ENCODE measurements at places on chromosomes 1 and 21.

DNA sequence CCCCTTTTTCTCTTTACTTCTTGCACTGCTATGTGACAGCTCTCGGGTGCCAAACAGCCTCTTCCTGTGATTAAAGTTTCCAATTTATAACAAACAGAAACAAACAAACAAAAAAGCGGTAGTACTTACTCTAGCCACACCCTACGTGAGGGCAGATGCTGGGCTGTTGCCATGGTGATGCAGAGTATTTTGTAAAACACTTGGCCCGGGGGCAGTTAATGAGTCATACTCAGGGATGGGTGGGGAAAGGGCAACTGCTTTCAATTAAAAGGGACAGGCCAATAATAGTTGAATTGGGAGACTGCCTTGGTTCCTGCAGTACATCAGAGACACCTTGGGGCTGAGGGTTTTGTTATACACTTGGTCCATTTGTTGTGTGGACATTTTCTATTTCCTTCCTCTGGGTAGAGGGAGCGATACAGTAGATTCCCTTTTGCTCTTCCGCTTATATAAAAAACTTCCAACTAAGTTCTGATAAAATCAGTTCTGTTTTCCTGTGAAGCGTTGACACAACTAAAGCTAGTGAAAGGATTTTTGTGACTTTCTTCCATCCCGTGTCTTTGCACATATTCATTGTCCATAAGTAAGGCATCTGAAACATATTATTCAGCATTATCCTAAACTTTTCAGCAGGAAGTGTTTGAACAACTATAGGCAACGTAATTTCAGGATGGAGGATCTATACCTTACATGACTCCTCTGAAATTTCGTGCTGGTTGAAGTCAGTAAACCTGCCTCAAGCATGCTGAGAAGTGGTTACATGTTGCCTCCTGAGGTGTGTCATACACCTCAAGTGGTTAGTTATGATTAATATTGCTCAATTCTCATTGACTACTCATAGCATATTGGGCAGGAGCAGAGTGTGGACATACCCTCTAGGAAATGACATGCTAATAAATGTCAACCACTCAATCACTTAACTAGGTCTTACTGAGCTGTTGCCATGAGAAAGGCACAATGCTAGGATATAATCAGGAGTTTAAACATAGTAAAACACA, 36.7 kb upstream of the THEM4 start:
- DNase-seq = peak; percentile 16

- peak; percentile 37 for DNase-seq
These were observed 18.3 kb upstream of the VAMP3 start for GRCh38 chr1:7752512-7753417.

DNA sequence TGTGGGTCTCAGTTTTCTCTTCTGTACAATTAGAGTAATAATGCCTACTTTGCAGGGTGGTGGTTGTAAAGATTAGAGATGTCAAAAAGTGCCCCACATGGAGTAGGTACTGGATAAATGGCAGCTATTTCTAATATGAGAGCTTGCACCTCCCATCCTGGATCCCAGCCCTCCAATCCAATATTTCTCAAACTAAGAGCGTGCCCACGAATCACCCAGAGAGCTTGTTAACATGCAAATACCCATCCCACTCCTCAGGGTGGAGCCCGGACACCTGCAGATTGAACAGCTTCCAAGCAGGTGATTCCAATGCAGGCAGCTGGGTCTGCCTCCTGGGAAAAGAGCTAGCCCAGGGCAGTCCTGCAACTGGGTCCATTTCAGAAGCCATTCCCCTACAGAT, 33.0 kb downstream of the LRRN2 start:
- no peak for DNase-seq

GRCh38 chr1:220370041-220370700, 97.9 kb upstream of the RAB3GAP2 start:
- no peak for DNase-seq

GRCh38 chr21:15748586-15748985, 18.8 kb downstream of the USP25 start:
- DNase-seq = no peak

DNA sequence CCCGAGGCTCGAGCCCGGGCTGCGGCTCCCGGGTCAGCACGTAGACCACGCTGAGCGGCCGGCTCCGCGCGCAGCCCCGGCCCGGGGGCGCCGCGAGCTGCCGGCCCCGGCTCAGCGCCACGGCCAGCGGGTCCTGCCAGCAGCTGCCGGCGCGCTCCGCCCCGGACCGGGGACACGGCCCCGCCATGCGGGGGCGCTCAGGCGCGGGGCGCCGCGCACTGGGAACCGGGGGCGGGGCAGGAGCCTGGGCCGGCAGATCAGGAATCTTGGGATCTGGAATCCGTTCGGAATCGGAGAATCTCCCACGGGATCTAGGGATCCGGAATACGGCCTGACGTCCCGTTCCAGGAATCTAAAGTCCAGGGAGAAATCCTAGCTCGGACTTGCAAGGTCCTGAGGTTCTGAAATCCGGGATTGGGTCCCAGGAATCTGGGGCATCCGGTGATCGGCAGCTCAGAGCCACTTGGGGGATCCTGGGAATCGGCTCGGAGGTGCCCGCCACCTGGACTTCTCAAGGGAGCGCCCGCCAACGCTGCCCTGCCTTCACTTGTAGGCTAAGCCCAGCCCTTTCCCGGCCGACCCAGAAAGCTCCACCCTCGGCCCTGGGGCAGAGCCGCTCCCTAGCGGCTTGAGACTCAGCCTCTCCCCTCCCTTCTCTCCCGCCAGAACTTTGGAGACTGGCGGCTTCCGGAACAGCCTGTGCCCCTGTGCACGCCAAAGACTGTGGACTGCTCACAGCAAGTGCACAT, at the start of gene MAP3K6:
Gene MAP3K6 (minus strand): TSS at position 551 of the 749 bp plus-strand sequence. CDS start 364 bp downstream, at position 187.
- DNase-seq = peak; percentile 79

GRCh38 chr1:27961646-27962221, 2.0 kb downstream of the XKR8 start:
- DNase-seq = no peak

- no peak for DNase-seq
These were observed 24.7 kb upstream of the HSD17B7 start for GRCh38 chr1:162765788-162766187.

- no peak for DNase-seq
These were observed 61.0 kb downstream of the WDR4 start for GRCh38 chr21:42818328-42818749.

DNA sequence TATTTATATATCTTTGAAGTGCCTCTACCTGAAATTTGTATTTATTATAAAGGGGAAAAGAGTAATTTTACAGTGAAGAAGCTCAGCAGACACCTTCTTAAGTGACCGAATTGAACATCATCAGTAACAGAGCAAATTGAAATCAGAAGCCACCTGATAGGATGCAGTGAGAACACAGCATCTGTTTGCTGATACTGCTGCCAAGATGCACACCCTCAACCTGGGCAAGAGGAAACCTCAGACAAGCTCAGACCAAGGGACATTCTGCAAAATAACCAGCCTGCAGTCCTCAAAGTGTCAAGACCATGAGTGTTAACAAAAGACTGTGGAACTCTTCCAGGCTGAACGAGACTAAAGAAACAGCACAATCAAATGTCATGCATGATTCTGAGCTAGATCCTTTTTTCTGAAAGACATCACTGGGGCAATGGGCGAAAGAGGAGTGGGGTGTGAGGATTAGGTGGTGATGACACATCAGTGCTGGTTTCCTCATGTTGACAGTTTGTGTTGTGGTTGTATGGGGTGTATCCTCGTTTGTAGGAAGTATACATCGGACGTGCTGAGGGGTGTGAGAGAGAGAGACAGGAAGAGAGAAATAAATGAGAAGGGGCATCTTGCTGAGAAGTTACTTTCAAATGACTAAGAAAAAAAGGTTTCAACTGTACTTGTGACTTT, 103.7 kb downstream of the ABCA4 start:
- no peak for DNase-seq

DNA sequence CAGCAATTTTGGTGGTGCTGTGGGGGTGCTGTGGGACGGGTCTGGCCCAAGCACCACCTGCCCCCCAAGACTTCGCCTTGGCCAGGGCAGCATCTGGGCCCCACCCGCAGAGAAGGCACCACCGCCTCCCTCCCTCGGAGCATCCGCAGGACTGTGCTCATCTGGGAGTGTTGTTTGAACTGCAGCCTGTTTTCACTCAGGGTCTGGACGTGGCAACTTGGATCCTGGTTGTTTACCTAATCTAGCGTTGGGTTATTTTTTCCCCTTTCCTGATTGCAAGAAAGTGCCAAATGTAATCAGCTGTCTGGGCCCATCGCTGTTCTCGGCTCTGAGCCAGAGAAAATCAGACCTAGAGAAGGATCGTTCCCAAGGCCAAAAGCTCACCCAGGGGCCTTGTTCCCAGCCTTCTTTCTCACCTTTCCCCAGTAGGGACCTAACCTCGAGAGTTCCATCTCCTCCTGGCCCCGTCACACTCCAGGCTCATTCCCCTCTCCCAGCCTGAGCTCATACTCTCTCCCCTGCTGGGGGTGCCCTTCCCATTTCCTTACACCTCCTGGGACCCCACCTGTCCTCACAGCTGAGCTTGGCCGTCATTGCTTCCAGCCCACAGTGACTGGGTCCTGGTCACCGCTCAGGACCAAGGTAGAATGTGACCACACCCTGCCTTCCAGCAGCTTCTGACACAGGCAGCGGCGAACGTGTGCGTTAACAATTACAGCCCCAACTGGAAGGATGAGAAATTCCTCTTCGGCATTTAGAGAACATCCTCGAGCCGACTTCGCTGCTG, 72.0 kb upstream of the FAM20B start:
- DNase-seq = no peak

DNA sequence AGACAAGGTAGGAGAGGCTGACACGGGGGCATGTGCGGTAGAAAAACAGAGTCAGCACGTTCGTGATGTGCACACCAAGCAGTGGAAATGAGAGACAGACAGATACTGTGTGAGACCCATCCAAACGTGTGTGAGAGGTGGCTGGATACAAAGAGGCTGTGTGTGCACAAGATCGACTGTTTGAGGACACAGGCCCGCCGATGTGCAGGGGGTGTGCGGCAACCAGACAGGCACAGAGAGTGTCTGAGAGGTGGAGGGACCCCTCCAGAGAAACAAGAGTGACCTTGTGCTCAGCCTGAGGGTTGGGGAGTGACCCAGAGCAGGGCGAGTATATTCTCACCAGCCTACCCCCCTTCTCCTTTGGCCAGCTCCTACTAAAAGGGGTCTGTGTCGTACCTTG, 97.8 kb upstream of the IPO9 start:
- no peak for DNase-seq

DNA sequence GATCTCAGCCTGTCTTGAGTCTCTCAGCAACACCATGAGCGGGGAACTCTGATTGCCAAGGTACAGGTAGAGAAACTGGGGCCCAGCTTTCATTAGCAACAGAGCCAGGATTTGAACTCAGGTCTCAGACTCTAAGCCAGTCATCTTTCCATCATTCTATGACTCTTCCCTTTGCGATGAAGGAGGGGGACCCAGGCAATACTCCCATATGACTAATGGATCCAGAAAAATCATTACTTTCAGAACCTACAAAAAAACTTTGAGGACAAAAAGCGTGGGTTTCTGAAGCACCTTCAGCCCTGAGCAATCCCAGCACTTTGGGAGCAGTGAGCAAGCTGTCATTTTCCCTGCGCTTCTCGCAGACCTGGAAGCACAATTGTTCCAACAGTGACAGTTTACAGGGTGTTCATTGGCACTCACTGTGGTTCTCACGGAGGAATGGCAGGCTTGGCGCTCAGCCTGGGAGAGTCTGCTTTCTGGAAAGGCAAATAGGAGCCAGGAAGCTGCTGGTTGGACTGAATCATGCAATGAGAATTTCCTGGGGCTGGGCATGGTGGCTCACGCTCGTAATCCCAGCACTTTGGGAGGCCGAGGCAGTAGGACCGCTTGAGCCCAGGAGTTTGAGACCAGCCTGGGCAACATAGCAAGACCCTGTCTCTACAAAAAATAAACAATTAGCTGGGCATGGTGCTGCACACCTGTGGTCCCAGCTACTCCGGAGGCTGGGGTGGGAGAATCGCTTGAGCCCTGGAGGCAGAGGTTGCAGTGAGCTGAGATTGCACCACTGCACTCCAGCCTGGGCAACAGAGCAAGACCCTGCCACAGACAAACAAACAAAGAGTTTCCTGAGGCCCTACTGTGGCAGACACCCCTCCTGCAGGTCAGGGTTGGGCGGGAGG, 40.1 kb downstream of the SLC2A7 start:
- DNase-seq = no peak

- DNase-seq = no peak
These were observed 411.3 kb downstream of the NPHP4 start for GRCh38 chr1:5580926-5581325.

GRCh38 chr1:67323087-67323486, 15.4 kb downstream of the IL12RB2 start:
- DNase-seq = no peak

DNA sequence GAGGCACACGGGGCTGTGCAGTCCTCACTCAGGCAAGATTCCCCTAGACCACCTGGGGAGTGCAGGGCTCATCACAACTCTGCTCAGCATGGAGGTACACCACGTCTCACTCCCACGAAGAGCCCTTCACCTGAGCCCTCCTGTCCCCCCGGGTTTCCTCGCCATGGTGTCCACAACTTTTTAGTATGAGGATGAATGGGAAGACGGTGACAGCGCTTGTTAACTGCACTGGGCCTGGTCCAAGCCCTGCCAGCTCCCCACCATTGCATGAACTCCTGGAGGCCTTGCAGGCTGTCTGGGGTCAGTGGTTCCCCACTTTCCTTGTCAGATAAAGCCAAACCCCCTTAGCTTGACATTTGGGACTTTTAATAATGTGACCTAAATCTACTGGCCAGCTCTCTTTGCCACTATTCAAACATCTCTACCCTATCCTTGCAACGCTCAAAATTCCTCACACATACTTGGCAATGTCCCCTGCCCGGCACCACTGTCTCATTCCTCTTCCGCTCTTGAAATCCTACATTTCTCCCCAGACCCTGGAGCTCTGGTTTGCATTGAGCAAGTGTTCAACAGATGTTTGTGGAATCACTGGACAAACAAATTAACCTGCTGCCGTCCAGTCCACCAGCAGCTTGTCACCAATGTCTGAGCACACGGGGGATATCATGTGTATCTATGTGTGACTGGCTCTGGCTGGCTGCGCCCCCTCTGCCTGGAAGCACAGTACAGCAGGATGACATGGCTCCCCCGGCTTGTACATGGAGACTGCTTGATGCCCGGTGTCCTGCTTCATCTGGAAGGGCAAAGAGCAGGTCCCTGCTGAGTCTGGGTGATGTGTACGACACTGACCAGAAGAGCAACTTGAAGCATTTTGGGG, 11.2 kb downstream of the TMEM9 start:
- no peak for DNase-seq

DNA sequence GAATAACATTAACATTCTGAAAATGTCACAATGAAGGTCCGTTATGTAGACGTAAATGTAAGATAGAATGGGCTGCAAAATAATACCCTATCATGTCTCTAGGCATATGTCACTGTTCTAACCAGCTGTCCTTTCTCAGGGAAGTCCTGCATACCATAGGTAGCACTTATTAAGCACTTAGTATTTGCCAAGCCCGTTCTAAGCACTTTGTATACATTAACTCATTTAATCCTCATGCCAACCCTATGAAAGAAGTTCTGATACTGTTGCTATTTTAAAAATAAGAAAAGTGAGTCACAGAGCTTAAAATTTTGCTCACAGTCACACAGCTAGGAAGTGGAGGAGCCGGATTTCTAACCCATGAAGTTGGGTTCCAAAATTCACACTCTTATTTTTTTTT, 15.7 kb downstream of the GAS5 start:
- no peak for DNase-seq
